NCI-H69 (cell line): ENCODE measurements at places on chromosomes 2 and 18.

DNA sequence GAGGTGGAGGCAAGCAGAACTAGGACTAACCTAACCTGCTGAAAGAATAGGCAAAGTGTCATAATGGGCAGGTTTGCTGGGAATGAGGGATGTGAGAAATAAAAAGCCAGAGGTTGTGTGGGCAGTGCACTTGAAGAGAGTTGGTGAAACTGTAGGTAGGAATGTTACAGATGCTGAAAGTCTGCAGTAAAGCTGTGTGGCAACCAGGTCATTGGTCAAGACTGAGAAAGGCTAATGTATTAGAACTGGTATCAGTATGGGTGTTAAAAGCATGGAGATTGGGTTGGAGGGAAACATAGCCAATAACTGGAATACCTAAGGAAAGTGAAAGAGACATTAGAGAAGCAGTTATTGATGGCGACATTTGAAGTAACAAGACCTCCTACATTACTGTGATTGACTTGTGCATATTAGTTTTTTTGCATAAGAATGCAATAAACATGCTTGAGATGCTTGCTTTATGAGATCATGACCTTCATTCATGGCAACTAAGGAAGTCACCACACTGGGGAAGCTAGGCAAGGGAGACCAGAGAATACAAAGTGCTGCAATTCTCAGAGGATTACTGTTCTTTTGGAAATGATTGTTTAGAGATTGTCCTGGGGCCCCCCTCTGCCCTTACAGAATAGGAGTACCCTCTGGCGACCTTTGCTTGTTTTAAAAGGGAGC lies 11.8 kb downstream of the GULP1 start:
- no peak for DNase-seq

- DNase-seq: peak; percentile 63
Observed at GRCh38 chr18:66211749-66212148, 392.1 kb downstream of the CDH19 start.

DNA sequence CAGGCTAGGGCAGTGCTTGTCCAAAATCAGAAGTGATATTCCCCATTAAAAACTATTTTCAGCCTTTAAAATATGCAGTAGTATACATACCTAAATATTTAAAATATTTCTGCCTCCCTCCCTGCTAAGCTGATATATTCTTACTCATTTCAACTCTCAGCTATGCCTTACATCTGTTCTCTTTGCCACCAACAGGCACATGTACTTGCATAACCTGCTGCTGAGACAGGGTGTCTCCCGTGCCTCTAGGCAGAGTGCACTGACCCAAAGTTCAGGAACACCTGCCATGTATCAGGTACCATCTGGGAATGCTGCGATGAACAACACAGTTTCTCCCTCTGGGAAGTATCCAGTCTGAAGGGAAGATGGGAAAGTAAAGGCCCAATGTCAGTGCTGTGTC lies 91.7 kb downstream of the STK39 start:
- peak; percentile 32 for DNase-seq

GRCh38 chr2:2870106-2870505 lies 507.5 kb downstream of the EIPR1 start:
- DNase-seq: peak; percentile 5

- DNase-seq: peak; percentile 19
Observed at GRCh38 chr2:234669621-234670020, 172.7 kb upstream of the ARL4C start.

GRCh38 chr2:148052687-148053086 lies 31.8 kb downstream of the MBD5 start:
- DNase-seq: no peak

- no peak for DNase-seq
Observed at GRCh38 chr2:48543895-48544294, 13.9 kb downstream of the STON1 start.

DNA sequence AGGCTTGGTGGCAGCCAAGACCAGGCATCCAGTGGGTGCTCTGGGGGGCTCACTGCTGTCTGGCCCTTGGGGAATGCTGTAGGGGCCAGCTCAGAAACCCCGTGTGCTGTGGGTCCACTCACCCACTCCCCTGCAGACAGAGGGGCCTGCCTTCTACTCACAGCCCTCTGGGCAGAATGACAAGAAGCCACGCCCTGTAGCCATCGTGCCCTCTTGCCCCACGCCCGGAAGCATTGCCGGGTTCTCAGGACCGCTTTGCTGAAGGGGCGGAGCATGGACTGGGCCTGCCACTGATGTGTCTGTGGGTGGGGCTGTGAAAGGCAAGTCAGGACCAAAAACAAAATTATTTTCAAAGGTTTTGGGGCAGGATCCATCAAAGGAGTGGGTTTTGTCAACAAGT lies 27.8 kb downstream of the GLI2 start:
- DNase-seq: no peak

DNA sequence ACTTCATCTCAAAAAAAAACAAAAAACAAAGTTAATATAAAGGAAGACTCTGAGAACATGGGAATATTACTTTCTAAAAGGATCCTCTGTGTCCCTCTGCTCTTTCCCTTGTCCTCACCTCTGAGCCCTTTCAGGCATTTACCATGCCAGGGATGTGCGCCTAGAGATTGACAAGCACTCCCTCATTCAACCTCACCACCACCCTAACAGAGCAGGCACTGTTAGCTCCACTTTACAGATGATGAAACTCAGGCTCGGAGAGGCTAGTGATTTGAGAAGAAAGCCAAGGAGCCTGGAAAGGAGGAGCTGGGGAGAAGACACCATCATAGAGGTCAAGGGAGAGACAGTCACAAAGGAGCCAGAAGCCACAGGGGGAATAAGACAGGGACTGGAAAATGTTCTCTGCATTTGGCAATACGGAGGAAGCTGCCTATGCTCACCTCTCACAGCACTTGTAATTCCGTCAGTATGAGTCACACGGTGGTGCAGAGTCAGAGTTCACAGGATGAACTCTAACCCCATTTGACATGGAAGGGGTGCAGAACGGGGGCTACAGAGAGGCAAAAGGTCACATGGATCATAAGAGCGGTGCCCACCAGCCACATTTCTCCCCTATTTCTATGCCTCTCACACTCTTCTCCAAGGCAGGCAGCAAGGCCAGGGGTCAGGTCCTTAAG lies 101.8 kb upstream of the NFU1 start:
- no peak for DNase-seq

GRCh38 chr18:8416212-8417019 lies 192.8 kb upstream of the RAB12 start:
- DNase-seq: no peak
